ENCODE measurements at places on chromosomes 7 and 10.

GRCh38 chr7:20201380-20201779 is 15.8 kb downstream of the MACC1 start:
- DNase-seq: no peak

DNA sequence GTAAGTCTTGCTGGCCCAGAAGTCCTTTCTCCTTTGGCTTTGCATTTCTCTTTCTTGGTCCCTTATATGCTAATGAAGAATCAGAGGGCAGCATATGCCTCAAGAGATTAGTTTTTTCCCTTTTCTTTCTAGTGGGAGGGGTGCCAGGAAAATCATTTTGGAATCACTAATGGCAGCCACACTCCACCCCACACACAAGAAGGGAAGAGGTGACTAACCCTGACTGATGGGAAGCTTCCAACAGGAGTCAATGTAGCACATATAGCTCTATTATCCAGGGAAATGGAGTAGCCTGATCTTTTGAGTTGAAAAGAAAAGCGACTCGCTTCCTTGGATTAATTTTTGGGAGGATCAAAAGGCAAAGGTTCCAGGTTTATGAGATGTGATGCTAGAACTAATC is 225.3 kb downstream of the KIF20B start:
- no peak for DNase-seq

DNA sequence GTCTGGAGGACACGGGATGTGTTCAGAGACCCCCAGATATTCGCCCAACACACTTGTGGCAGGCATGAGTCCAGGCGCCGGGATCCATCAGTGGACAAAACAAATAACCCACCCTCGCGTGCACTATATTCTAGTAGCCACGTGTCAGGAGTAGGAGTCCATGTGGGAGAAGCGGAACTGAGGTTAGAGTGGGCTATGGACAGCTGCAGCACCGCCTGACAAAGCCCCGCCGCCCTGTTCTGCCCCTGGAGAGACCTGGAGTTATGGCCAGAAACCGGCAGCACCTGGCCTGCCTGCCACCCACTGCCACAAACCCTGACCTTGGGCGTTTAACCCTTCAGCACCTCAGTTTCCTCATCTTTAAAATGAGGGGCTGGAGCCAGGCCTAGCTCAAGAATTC is 181.0 kb upstream of the RNF32 start:
- no peak for DNase-seq

GRCh38 chr7:111074071-111074747 is 16.7 kb upstream of the LRRN3 start:
- no peak for DNase-seq
